ENCODE measurements at places on chromosomes 16 and 17. TPM values are rescaled to one million over a fixed set of nuclear protein-coding genes. Genes with fewer than 3 reads are reported as not detected.

Gene ACSM2A
- total RNA-seq: not detected

Gene CCL5
- total RNA-seq: 11.8 TPM

GRCh38 chr16:66481081-66481942 lies 54.2 kb downstream of the BEAN1 start:
- no peak for DNase-seq

DNA sequence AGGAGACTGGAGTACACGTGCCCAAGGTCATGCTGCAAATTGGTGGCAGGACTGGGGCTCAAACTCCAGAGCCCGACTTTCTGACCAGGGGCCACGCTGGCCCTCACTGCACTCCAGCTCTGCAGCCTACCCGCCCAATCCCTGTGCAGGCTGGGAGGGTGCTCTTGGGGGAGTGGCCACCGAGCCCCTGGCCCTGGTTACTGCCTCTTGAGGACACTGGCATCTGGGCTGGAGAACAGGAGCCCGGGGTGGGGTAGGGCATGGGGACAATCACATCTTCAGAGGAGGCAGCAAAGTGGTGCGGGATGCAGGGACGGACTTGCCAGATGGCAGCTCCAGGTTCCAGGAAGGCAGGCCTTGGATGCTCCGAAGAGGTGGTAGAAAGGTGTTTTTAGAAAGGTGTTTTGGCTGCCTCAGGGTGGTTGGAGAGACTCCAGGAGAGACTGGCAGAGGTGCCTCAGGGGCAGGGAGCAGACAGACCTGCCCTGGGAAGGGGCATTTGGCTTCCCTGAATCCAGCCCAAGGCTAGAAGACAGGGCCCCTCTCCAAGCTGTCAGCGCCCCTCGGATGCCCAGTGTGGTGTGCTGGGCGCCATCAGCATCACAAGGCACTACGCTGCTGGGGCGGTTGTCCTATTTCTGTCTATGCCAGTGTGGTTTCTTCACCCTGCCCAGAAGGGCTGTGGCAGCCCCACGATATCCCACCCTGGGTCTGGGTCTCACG lies 220.6 kb downstream of the NTN1 start:
- DNase-seq: no peak

Gene CHTF18
- total RNA-seq: 5.5 TPM

GRCh38 chr17:5354886-5355415 lies 64.5 kb downstream of the NUP88 start:
- no peak for DNase-seq

DNA sequence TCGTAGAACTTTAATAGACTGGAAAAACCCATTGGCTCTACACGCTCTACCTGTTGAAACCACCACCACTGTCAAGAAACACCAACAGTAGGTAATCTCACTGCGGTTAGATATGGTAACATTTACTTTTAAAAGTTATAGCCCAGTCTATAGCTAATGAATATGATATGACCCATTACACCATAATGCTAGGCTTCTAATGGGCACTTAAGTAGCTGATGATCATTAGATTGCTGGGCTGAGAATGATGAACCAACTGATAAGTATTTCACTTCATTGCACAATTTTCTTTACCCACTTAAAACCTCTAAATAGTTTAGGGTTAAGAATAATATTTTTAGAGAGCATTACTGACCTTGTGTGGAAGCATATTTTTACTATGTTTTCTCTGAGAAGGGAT lies 788.9 kb upstream of the CA10 start:
- DNase-seq: no peak

- DNase-seq: no peak
These were observed 185.3 kb downstream of the ZNF423 start for GRCh38 chr16:49670627-49671026.

Gene NME1
- total RNA-seq: 19.8 TPM

GRCh38 chr17:82178499-82179261 lies 34.0 kb downstream of the CCDC57 start:
- no peak for DNase-seq

DNA sequence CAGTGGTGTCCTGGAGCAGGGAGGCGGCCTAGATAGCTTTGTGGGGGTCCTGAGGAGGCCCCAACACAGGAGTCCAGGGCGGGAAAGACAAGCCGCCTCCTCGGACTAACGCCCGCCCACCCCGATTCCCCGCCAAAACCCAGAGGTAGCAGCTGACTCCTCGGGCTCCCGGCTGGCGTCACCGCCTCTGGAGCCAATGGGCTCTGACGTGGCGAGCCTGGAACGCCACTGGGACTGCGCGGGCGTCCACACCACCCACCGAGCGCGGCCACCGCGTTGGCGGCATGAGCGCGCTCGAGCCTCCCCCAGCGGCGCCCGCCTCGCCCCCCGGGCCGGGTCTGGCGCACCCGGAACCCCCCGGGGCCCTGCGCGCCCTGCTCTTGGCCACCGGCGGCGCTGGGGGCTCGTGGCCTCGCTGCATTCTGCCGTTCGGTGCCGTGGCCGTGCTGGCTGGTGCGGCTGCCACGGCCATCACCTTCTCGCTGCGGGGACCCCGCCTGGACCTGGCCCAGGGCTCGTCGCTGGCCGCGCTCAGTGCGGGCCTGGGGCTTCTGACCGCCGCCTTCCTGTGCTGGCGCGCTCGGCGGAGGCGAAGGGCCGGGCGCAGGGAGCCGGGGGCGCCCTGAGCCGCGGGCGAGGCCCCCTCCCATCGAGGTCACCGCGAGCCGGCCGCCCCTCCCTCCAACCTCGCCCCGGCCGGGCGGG lies 3.4 kb upstream of the NTN3 start:
- DNase-seq: peak; percentile 88

Gene FSCN2
- 0.63 TPM for total RNA-seq

- DNase-seq: no peak
These were observed 30.8 kb upstream of the MYOCD start for GRCh38 chr17:12634789-12635414.

Gene FOXC2
- total RNA-seq: 2.6 TPM

DNA sequence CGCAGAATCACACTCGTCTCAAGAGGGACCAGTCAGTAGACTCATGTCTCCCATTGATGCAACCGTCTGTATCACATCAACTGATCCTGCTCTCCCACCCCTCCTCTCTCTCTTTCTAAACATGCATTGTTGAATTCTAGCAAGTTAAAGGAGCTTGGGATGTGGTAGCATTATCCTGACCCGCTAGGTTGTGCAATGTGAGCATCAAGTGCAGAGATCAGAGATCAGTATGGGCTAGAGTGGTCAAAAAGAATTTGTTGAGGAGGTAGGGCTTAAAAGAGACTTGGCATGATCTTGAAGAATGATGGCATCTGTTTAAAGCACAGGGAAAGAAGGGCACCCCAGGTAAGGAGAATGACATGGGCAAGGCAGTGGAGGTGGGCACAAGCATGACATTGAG lies 38.7 kb downstream of the PRSS54 start:
- DNase-seq: no peak

Gene PIGW
- 2.6 TPM for total RNA-seq

DNA sequence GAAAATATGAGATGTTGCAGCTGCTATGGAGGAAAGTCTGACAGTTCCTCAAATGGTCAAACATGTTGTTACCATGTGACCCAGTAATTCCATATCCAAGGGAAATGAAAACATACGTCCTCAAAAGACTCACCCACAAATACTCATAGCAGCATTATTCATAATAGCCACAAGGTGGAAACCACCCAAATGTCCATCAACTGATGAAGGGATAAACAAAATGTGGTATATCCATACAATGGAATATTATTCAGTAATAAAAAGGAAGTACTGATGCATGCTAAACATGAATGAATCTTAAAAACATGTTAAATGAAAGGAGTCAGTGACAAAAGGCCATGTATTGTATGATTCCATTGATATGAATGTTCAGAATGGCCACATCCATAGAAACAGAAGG lies 140.2 kb downstream of the PITPNC1 start:
- no peak for DNase-seq

DNA sequence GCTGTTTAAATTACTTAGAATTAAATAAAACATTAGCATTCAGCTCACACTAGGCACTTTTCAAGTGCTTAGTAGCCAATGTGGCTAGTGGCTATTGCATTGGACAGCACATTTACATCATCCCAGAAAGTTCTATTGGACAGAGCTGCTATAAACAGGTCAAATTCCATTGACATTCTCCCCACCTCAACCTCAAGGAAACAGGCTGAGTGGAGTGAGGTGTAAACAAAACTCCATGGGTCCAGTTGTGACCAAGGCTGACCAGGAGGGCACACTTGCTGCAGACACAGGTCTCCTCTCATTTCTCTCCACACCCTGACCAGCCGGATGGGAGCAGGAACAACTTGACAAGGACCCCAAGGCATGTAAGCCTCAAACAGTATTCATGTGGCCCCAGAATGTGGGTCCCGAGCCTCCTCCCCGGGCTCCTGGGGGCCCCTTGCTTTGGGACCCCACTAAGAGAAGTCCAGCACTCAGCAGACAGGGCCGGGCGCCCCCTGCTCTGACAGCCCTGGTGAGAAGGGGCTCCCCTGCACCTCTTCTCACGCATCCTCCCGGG lies 488 bp downstream of the C17orf113 start:
- DNase-seq: no peak

Gene CD300LB
- total RNA-seq: not detected

GRCh38 chr16:17392127-17392856 lies 78.5 kb downstream of the XYLT1 start:
- DNase-seq: no peak

- DNase-seq: no peak
These were observed 8.4 kb downstream of the PMP22 start for GRCh38 chr17:15256689-15257088.

DNA sequence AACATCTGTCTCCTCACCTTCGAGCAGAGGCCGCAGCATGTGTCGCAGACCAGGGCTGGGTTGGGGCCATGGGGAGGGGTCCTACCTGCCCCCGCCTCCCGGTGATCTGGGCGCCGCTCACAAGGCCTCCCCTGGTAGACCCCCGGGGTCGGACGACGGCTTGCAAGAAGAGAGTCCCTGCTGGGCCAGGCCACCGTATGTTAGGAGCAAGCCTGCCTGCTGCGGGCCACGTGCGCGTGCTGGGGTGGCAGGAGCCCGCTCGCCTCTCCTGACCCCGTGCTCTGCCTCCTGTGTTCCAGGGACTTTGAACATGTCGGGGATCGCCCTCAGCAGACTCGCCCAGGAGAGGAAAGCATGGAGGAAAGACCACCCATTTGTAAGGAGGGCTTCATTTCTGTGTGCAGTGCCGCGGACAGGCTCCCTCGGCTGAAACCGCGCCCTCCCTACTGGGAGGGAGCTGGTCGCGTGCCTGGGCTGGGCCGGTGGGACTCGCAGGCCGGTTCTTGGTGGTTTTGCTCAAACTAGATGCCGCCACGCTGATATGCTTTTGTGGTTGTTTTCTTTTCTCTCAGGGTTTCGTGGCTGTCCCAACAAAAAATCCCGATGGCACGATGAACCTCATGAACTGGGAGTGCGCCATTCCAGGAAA lies 4.4 kb downstream of the UBE2I start:
- no peak for DNase-seq

Gene TMC8
- 1.1 TPM for total RNA-seq

DNA sequence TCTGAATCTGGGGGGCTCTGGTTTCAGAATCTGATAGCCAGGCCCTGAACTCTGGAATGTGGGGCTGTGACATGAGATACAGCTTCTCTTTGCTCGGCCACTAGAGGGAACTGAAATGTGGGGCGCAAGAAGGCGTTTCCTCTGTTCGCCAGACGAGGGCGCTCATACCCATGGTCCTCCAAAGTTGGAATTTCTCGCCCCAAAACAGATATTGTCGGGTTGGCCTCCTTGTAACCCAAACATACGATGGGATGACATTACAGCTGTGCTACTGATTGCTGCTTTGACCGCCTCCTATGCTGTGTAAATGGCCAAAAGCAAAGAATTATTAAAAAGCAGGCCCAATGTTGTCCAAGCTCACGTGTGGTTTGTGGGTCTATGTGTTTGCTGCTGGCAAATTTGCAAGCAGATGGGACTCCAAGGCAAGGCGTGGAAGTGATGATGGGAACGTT lies 13.1 kb upstream of the MSI2 start:
- peak; percentile 56 for DNase-seq

DNA sequence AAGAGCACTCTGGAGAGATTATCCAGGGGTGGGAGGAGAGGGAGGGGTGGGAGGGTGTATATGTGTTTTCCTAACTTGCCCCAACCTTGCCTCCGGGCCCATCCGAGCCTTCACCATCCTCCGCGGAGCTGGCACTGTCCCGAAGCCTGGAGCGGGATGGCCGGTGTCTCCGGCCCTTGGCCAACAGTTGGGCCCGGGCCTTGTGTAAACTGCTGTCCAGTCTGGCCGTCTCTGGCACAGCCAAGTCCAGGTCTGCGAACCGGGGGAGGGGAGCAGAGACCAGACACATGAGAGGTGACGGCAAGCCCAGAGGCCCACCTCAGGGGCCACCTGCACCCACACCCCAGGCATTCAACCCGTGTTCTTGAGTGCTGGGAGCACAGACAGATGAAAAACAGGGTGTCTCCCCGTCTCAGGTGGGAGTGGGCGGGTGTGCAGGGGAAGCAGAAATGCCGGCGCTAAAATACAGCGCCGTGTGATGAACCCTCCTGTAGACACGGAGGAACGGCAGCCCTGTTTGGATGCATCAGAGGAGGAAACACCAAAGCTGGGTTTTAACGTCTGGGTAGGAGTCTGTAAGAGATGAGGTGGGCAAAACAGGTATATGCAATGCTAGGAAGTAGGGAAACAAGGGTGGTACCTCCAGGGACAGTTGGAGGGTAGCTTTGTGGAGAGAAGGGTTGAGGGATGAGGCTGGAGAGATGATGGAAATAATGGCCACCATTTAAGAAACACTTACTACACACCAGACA lies 11.7 kb downstream of the SAMD14 start:
- DNase-seq: no peak

Gene GINS2
- total RNA-seq: 4.2 TPM

- no peak for DNase-seq
These were observed 2.2 kb downstream of the KIAA0753 start for GRCh38 chr17:6638046-6638908.

GRCh38 chr16:86680661-86681030 lies 102.3 kb downstream of the FOXL1 start:
- no peak for DNase-seq

DNA sequence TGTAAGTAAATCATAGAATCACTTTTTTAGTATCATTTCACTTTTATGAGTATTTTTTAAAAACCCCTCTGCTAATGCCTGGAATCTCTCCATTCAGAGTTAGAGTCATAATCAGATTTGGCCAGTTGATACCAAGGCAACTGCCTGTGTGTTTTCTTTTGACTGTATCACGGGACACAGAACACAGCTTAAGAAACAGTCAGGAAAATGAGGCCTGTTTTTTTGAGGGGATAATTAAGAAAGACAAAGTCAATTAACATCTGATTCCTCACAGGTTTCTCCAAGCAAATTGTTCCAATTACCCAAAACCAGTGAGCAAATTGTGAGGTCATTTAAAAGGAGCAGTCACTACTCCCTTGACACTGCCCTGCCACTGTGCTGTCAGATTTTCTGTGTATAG lies 944.5 kb upstream of the SOX9 start:
- DNase-seq: no peak

Gene LRRC75A
- total RNA-seq: 2.5 TPM
